ENCODE measurements at places on chromosomes 4 and X.

DNA sequence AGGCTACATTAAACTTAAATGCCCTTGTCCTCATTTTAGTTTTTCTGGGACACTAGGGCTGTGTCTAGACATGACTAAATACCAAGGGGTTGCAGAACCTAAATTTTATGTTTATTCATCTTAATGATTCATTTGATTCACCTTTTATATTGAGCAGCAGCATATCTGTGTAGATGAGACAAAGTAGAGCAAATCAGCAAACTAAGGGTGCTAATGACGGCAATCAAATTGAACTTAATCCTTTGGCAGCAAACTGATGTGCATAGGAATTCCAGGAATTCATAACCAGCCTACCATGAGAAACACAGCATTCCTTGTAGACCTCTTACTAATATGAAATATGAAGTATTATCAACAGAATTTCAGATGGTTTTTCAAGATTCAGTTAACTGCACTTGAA, 25.1 kb downstream of the EPHA5 start:
- no peak for DNase-seq

- no peak for DNase-seq
Measured at GRCh38 chr4:41693629-41694028, 54.9 kb downstream of the PHOX2B start.

- no peak for DNase-seq
Measured at GRCh38 chr4:74244049-74244448, 64.2 kb upstream of the EPGN start.

DNA sequence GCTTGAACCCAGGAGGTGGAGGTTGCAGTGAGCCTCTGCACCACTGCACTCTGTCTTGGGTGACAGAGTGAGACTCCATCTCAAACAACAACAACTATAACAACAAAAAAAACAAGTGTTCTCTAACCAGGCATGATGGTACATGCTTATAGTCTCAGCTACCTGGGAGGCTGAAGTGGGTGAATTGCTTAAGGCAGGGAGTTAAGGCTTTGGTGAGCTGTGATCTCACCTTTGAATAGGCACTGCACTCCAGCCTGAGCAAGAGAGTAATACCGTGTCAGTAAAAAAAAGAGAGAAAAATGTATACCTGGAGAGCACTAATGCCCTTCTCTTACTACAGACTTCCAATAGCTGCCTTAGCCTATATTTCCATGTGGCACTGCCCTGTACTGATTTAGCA, 18.9 kb upstream of the USP9X start:
- DNase-seq, result no peak

- DNase-seq, result no peak
Measured at GRCh38 chr4:14841801-14842768, 160.2 kb upstream of the CPEB2 start.

- DNase-seq, result no peak
Measured at GRCh38 chr4:155707251-155707650, 40.6 kb downstream of the GUCY1A1 start.

DNA sequence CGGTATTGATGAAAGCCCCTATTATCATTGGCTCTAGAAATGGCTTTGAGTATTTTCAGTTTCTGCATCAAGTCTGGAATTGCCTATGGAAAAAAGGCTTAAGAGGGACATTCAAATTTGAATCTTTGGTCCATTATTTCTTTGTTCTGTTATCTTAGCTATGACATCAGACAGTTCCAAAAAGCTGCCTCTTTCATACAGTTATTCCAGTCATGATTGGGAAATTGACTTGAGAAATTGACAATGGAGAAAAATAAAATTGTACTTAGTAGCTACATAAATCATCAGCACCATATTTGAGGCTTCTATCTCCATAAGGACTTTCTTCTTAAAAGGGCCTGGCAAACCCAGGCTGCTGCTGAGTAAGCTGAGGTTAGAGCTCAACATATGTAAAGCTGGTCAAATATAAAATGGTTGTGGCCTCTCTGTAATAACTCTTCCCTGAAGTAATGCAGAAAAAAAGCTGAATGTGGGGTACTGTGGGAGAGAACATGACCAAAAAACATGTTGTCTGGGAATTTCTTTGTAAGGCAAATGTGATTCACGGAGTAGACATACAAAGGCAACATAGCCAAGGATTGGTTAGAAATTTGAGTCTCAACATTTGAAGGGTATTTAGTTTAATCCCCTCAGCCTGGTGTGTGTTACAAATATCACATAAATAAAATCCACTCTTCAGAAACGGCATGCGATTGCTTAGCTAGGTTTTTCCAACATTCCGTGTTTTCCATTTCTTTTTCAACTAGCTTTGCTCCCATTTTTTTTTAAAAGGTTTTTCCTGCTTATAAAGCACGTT, 100.9 kb downstream of the LNX1 start:
- no peak for DNase-seq

- DNase-seq, result no peak
Measured at GRCh38 chr4:57633212-57633859, 523.2 kb upstream of the IGFBP7 start.

Measured in stimulated activated CD8-positive, alpha-beta memory T cell treated with anti-CD3 and anti-CD28 coated beads, Interleukin-12 subunit alpha, Interleukin-12 subunit beta, amount 100 ng/mL, for 4 hours (primary cell).